Uterus (tissue), 4 donors: ENCODE measurements at places on chromosomes 12 and 14. TPM values are rescaled to one million over a fixed set of nuclear protein-coding genes. Genes with fewer than 3 reads are reported as not detected.

Gene MARS1
- 160 TPM for total RNA-seq

Gene LRP1
- total RNA-seq, result 361 TPM

Gene ESR2
- total RNA-seq, result 0.41 TPM

Gene CFAP251
- total RNA-seq, result 5.9 TPM

- H3K36me3 ChIP-seq, result no peaks in the 10 kb centered on the region
- no peak for DNase-seq
- H3K27me3 ChIP-seq, result no peaks in the 10 kb centered on the region
- no peaks in the 10 kb centered on the region for H3K4me1 ChIP-seq
- no peak overlapping the region for H3K4me3 ChIP-seq
Observed at GRCh38 chr14:79016828-79017505, 846.8 kb downstream of the NRXN3 start.

DNA sequence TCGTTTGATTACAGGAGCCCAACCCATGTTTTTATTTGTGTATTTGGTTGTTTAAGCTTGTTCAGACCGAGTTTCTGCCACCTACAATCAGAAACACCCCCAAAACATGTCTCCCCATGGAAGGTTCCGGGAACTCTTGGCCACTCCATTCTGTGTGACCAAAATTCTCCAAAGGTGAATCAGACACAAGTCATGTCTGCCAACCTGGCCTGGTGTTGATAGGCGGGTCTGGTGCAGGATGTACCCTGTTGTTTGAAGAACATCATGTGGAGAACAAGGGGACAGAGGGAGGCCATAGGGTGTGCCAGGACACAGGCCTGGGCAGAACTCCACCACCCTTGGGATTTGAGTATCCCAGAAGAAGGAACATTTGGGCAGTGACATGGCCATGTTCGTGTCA, 147.1 kb upstream of the MYL2 start:
- H3K4me1 ChIP-seq, result no peaks in the 10 kb centered on the region
- no peak for DNase-seq
- no peaks in the 10 kb centered on the region for H3K27me3 ChIP-seq
- H3K27ac ChIP-seq, result no peak overlapping the region
